ENCODE measurements at places on chromosomes 1 and 21.

GRCh38 chr1:167926486-167926997 lies 9.9 kb upstream of the DCAF6 start:
- DNase-seq = no peak

GRCh38 chr1:1536938-1537546 lies 3.4 kb downstream of the TMEM240 start:
- no peak for DNase-seq

- DNase-seq = no peak
Measured at GRCh38 chr1:158049853-158050252, 56.4 kb downstream of the KIRREL1 start.

GRCh38 chr1:169892176-169892926 lies 1.3 kb downstream of the SCYL3 start:
- DNase-seq = no peak

GRCh38 chr1:155294520-155295182 lies 6.6 kb downstream of the PKLR start:
- DNase-seq = no peak

DNA sequence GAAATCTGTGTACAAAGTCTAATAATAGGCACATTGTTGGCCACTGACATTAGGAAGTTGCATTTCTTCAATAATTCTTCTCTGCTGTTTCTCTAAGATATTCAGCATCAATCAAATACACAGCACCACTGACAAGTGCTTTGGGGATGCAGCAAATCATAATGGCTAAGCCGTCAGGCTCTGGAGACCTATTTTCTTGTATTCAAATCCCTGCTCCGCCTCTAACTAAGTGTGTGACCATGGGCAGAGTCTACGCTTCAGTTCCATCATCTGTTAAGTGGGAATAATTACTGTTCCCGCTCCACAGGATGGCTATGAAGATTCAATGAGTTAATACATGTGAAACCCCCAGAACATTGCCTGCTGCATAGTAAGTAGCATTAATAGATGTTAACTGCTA lies 176.9 kb downstream of the ADGRL4 start:
- DNase-seq = no peak

DNA sequence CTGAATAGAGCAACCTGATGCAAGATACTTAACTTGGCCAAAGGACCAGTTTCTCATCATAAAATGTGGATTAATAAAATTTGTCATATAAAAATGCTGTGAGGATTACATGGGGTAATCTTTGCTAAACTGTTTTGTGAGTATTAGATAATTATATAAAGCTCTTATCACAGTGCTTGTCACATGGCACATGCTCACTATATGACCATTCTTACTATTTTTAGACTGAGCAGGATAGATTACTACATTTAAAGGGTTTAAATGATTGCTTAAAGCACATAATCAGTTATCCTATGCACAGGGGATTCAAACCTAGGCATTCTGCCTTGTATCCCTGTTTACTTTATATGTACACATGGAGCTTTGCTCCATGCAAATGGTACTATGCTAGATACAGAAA lies 82.9 kb upstream of the COL24A1 start:
- no peak for DNase-seq

GRCh38 chr1:26177182-26177684 lies at the start of gene CNKSR1:
CNKSR1 (plus strand) TSS chr1:26177491; CDS start chr1:26177548, 57 bp downstream.
- DNase-seq = no peak

- no peak for DNase-seq
Measured at GRCh38 chr1:217661407-217661806, 30.3 kb downstream of the SPATA17 start.

DNA sequence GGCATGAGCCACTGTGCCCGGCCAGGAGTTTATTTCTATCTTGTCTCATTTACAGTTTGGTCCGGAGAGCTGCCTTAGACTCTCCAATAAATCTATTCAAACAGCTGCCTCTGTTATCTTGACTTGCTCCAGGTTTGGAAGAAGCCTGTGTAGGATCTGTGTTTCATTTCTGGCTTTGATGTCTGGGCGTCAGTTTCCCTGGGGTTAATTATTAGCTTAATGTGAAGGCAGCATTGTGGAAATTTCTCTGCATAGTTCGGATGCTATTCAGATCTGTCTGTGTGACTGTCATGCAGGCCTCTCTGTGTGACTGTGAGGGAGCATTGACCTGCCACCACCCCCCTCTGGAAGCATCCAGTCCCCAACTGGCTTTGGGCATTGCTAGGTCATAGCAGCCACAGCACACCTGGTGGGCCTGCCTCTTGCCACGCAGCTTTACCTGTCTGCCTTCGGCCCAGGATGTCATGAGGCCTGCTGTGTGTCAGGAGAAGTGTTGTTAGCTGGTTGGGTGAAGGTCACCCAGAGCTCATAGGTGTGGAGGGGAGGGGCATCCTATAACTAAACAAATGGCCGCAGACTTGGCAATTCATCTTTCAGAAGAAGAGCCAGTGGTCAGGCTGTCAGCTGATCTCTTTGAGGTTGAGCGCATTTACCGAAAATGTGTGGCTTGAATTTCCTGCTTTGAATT lies 9.8 kb downstream of the IFNGR2 start:
- DNase-seq = no peak

GRCh38 chr1:160046494-160047110 lies 14.8 kb upstream of the PIGM start:
- peak; percentile 27 for DNase-seq

GRCh38 chr21:36428761-36429432 lies 43.7 kb downstream of the CHAF1B start:
- no peak for DNase-seq

- DNase-seq = peak; percentile 44
Measured at GRCh38 chr1:156487862-156488261, 12.7 kb downstream of the MEF2D start.

- peak; percentile 47 for DNase-seq
Measured at GRCh38 chr1:15584489-15585363, at the start of gene AGMAT. AGMAT (minus strand) TSS chr1:15585051; CDS start chr1:15584967, 84 bp downstream.

DNA sequence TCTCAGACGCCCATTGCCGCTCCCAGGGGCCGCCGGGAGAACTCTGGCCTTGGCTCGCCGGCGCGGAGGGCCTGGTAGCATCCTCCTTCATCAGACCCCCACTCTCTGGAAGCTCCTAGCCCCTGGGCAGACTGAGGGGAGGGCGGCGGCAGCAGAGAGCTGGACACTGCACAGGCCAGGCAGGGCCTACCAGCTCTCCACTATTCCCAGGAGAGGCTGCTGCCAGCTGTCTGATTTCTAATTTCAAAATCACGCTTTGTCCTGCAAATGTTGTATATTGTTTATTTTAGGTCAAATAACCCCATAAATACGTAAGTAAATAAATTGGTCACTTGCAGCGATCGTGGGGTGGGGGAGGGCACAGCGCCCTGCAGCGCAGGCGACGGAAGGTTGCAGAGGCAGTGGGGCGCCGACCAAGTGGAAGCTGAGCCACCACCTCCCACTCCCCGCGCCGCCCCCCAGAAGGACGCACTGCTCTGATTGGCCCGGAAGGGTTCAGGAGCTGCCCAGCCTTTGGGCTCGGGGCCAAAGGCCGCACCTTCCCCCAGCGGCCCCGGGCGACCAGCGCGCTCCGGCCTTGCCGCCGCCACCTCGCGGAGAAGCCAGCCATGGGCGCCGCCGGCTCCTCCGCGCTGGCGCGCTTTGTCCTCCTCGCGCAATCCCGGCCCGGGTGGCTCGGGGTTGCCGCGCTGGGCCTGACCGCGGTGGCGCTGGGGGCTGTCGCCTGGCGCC lies at the start of gene MTARC1:
Gene MTARC1, plus strand, starts transcription at position 577 of the 732 bp plus-strand sequence. Its CDS starts 32 bp downstream, at position 609.
- peak; percentile 24 for DNase-seq

DNA sequence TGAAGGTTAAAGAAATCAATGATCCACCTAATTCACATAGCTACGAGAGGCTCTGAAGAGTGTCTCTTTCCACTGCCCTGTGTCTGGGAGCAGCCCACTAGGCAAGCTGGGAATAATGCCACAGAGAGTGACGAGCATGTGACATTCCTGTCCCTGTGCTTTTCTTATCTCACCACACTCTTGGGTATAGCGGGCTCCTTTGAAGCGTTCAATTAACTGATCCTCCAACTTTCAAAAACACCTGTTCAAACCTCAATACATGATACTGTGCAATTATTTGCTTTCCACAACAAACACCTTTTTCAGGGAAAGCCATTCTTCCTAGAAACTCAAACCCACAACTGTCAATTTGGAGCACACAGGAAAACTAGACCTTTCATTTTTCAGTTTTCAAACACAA lies 43.4 kb downstream of the PLPP3 start:
- no peak for DNase-seq

- peak; percentile 60 for DNase-seq
Measured at GRCh38 chr1:13700521-13701270, 708 bp downstream of the PRDM2 start.

DNA sequence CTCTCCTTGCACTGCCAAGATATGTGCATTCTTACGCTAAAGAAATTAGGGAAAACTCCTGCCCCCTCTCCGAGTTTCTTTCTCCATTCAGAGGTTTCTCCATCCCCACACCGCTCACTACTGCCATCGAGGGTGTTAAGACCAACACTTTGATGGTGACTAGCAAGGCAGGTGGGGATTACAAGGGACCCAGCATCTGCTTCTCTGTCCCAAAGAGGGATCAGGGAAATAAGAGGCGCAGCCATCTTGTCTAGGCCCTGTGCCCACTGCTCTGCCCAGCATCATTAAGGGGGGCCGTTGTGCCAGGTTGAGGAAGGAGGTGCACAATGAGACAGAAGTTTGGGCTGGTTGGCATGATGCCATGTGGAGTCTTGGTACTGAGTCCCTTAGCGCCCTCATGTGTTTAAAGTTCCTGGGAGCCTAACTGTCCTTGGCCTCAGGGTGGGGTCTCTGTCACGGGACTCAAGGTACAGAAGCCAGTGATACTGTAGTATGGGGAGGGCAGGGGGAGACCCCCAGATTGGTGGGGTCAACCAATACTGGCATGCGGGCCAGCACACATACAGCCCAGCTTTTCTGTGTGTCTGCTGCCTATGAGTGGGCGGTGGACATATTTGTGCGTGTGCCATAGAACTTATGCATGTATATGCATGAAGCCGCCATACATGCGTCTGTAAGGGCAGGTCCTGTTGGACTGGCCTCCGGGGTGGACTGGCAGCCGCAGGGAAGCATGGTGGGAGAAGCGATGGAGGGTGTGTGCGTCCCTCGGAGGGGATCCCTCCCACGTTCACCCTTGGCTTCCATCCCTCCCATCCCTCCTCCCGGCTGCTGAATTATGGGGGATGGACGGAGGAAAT lies 5.5 kb downstream of the EFNA3 start:
- DNase-seq = no peak

DNA sequence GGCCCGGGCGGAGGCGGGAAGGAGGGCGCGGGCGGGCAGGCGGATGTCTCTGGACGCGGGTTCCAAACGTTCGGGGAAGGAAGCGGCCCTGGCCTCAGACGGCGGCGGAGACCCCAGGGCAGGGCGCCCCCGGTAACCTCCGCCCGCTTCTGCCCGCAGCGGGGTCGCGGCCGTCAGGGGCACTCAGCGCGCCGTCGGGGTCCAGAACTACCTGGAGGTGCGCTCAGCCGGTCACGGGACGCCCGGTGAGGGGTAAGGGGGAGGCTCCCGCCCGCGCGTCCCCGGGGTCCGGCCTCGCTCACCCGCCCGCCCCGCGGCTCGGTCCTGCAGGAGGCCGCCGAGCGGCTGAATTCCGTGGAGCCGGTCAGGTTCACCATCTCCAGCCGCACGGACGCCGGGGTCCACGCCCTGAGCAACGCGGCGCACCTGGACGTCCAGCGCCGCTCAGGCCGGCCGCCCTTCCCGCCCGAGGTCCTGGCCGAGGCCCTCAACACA lies 406 bp downstream of the PUSL1 start:
- DNase-seq = no peak

- DNase-seq = no peak
Measured at GRCh38 chr1:11752359-11753088, 9.5 kb upstream of the C1orf167 start.

Data from CD4-positive, alpha-beta T cell treated with Interleukin-15 for 1 hour (primary cell).